ENCODE measurements at places on chromosomes 7 and 10.

DNA sequence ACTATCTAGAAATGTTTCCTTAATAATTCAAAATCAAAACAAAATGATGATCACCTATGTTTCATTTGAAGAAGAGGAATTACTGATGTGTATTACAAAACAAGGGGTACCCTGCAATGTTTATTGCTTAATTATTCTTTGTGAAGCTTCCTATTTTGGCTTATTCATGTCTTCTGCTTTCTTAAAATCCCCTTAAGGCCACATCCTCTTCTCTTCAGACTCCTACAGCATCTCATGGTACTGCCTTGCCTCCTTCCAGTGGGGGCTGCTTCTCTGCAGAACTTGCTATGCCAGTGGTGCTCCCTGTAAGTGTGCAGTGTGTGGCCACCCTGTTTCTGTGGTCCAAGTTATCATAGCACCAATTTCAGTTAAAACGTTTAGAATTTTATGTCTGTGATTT lies 35.0 kb downstream of the CCDC146 start:
- no peak for DNase-seq

DNA sequence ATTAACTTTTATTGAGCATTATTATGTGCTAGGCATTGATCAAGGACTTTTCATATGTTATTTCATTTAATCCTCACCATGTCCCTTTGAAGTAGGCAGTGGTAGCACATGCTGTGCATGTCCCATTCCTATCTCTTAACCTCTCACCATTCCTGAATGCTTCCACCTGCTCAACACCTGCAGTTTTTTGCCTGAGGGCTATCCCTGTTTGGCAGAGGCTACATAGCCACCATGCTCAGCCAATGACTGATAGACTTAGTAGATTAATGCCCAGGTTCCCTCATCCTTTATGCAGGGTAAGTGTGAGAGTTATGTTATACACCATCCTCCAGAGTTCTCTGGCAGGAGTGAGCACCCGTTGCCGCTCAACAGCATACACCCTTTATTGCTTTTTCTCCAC lies 387.8 kb downstream of the BBS9 start:
- no peak for DNase-seq

DNA sequence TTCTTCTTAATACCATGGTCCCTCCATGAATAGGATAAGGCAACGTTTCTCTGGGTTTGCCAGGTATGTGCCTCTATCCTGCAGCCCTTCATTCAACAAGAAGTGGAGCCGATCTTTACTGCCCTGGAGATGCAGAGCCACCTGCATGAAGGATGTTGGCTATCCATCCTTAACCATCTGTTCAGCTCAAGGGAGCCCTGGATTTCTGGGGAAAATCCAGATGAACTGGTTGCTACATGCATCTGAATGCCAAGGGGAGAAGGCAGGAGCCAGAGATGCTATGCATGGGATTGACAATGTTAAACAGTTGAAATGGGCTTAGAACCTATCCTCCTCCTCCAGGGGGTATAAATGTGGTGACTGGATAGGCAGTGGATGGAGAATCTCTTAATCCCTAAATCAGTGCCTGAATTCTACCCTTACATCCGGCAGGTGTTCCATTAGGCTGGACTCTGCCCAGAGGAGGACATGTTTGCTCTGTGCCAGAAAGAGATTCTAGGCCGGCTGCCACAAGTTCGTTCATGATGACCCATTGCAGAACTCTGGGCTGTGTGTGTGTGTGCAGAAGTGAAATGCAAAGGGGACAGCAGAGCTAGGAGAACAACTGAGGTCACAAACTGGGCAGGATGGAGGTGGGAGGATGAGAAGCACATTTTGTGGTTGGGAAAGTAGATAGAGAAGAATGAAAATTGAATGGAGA lies 15.6 kb downstream of the CPED1 start:
- DNase-seq: no peak

DNA sequence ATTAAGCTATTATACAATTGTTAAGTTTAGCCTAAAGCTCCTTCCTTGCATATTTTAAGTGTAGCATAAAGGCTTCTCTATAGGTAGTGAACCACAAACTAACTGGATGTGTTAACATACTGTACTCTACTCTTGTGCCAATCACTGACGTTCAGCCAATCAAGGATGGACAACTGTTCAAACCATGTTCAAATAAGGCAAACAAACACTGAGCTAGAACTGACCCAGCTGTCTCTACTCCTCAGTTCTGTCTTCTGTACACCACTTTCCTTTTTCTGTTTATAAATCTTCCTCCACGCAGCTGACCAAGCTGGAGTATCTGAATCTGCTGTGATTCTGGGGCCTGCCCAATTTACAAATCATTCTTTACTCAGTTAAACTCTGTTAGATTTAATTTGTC lies 188.7 kb upstream of the MBL2 start:
- peak; percentile 54 for DNase-seq

GRCh38 chr10:30694518-30695228 lies 65.1 kb upstream of the LYZL2 start:
- no peak for DNase-seq

- no peak for DNase-seq
Measured at GRCh38 chr7:155533120-155533826, 13.1 kb downstream of the CNPY1 start.

DNA sequence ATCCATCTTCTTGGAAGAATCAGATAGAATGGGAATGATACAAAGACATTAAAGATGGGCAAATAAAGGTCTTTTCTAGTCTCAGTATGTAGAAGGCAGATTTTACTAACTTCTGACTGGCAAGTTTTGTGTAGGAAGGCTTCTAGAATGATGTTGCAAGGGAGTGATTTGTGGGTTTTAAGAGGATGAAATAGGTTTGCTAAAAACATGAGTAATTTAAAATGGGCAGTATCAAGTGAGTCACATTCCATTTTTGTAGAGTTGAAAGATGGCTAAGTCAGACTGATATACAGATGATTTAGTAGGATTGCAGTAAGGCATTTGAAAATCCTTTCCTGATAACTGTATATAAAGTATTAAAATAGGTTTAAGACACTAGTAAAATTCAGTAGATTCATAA lies 777.4 kb downstream of the SORCS1 start:
- DNase-seq: no peak

DNA sequence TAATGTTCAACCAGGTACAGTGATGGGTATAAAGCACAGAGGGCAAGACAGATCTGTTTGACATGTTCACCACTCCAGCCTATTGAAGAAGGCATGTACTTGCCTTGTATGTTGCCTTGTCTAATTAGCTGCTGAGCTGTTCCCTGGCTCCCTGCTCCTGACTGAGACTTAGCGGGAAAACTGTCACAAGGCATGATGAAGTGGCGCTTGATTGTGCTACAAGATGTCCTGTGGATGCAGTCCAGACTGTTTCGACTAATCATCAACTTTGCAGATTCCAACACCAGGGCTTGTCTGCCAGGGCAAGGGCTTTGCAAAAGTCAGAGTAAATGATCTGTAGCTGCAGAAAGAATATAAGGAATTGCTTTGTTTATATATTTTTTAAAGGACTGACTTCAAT lies 136.2 kb upstream of the NRBF2 start:
- DNase-seq: no peak

- DNase-seq: no peak
Measured at GRCh38 chr10:119604468-119604867, 7.7 kb upstream of the TIAL1 start.

- no peak for DNase-seq
Measured at GRCh38 chr10:96325719-96326373, 21.6 kb downstream of the DNTT start.

- DNase-seq: no peak
Measured at GRCh38 chr10:48498940-48499510, 105.8 kb downstream of the ARHGAP22 start.

- DNase-seq: no peak
Measured at GRCh38 chr10:119691726-119692125, 34.1 kb upstream of the INPP5F start.

DNA sequence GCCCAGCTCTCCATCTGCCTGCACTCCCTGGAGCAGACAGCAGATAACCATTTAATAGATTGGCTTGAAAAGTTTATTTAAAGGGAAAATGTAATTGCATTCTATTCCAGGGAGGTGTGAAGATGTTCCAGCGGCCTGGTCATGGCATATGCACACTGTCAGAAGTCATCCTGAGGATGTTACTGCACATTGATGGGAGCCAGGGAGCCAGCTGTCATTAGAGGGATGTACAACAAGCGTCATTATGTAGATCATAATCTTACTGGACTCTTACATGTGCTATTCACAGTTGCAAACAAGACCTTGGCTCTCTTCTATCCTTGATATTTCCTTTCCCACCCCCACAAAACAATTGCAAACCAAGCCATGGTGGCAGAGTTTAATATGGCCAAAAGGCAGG lies 65.4 kb downstream of the FAM204A start:
- DNase-seq: peak; percentile 32

DNA sequence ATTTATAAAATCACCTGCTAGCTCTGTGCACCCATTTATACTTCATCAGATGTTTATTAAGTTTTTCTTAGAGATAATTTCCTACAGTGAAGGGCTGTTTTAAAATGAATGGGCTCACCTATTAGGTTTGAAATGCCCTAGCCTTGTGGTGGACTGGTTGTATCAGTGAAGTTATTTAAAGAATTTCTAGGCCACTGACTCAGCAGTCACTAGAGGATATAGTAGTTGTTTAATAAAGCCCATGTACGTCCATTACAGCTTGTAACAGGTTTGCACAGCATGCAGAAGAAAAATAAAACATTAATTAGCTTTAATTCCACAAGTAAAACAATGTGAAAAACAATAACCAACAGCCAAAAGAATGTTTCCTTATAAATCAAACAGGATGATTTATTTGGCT lies 128.0 kb downstream of the RSU1 start:
- no peak for DNase-seq

DNA sequence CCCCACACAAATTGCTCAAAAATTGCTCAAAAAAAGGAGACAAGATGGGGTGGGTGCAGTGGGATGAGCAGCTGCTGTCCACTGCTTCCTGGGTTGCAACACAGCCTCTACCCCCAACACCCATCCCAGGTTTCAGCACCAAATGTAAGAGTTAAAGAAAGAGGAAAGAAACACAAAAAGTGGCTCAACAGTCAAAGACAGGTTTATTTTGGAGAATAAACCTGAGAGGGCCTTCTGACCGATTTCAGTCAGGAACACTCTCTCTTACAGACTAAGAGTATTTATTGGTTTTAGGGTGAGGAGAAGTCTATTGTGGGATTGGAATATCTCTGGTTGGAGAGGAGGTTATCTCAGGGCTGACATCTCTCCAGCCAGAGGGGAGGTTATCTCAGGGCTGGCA lies 28.4 kb downstream of the OR13A1 start:
- no peak for DNase-seq

DNA sequence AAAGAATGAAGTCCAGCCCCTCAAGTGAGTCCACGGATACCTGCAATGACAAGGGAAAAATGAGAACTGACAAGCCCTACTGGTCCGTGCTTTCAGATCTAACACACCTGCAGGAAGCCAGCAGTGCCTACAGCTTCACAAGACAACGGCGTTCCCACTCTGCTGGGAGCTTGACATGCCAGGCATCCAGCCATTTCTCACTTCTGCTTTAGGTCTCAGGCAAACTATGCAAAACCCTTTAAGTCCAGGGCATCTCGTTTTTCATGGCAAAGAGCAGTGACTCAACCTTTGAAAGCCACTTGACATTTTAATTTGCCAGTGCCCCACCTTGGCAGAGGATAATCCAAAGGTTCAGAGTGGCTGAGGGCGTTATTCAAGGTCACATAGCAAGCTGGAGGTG lies 49.1 kb upstream of the GPAM start:
- no peak for DNase-seq

DNA sequence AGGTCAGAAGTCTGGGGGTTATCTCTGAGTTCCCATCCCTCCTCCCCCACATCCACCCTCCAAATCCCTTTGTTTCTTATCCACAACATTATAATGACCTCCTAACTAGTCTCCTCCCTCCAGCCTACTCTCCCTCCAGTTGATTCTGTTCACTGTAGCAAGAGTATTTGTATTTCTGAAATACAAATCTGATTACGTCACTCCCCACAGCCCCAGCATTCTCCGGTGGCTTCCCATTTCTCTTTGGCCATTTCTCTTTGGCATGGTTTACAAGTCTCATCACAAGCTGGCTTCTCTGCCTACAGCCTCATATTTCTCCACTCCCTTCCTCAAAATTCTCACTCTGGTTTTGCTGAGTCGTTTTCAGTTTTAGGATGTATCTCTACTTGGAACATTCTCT lies 24.6 kb upstream of the MRPS33 start:
- no peak for DNase-seq
